ENCODE measurements at places on chromosomes 1 and 21. TPM values are rescaled to one million over a fixed set of nuclear protein-coding genes. Genes with fewer than 3 reads are reported as not detected.

DNA sequence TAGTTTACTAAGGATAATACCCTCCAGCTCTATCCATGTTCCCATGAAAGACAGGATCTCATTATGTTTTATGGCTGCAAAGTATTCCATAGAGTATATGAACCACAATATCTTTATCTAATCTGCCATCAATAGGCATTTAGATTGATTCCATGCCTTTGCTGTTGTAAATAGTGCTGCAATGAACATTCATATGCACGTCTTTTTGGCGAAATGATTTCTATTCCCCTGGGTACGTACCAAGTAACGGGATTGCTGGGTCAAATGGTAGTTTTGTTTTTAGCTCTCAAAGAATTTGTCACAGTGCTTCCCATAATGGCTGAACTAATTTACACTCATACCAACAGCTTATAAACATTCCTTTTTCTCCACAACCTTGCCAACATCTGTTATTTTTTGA lies 750.9 kb downstream of the BRINP3 start:
- no peak for DNase-seq

GRCh38 chr1:54326543-54327385 lies 79.4 kb downstream of the SSBP3 start:
- no peak for DNase-seq

DNA sequence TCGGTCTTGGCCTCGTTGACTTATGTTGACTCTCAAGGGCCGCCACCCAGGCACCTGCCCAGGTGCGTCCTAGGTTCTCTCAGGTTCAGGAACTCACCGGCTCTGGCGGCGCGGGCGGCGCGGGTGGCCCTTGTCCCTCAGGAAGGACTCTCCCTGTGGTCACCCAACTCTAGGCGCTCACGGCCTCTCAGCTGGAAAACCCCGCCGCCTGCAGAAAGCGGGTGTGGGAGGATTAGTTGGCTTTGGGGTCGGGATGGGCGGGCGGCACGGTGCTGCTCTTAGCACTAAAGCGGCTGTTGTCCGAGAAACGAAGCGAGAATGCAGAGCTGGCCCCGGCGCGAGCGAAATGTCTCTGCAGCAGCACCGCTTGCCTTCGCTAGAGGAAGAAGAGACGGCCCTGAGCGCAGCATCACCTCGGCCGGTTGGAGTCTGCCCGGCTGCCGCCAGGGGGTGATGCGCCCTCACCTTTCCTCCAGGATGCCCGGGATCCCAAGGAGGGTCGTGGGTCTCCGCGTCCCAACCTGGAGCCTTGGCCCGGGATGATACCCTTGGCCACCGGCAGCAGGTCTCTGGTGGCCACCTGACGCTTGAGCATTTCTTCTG lies 8.1 kb upstream of the TADA1 start:
- DNase-seq, result no peak

- DNase-seq, result no peak
These were observed 14.6 kb downstream of the EFCAB7 start for GRCh38 chr1:63537940-63538339.

DNA sequence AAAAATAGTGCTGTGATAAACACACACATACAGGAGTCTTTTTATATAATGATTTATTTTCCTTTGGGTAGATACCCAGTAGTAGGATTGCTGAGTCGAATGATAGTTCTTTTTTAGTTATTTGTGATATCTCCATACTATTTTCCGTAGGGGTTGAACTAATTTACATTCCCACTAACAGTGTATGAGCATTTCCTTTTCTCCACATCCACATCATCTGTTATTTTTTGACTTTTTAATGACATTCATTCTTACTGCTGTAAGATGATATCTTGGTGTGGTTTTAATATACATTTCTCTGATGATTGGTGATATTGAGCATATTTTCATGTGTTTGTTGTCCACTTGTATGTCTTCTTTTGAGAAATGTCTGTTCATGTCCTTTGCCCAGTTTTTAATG lies 78.3 kb downstream of the NIBAN1 start:
- no peak for DNase-seq

GRCh38 chr1:175941164-175941563 lies 197.8 kb upstream of the TNR start:
- DNase-seq, result no peak

The PLCH2 gene
- total RNA-seq, result 0.05 TPM

GRCh38 chr1:150513351-150513791 lies 2.2 kb upstream of the FALEC start:
- DNase-seq, result peak; percentile 79

The EPHX1 gene
- 34.2 TPM for total RNA-seq

The CELA2A gene
- not detected for total RNA-seq

DNA sequence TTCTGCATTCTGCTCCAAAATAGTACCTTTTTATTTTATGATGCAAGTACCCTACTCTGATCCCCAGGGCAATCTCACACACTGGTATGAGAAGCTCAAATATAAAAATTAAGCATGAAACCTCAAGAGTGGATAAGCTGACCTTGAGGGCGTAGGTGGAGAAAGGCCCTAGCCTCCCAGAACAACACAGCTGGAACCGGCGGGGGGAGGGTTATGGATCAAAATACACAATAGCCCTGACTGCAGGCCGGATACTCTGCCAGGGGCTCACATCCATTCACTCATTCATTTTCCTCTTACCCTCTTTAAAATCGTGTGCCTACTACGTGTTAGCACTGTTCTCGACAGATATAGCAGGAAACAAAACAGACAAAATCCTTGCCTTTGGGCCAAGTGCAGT lies 32.8 kb upstream of the ECE1 start:
- no peak for DNase-seq

DNA sequence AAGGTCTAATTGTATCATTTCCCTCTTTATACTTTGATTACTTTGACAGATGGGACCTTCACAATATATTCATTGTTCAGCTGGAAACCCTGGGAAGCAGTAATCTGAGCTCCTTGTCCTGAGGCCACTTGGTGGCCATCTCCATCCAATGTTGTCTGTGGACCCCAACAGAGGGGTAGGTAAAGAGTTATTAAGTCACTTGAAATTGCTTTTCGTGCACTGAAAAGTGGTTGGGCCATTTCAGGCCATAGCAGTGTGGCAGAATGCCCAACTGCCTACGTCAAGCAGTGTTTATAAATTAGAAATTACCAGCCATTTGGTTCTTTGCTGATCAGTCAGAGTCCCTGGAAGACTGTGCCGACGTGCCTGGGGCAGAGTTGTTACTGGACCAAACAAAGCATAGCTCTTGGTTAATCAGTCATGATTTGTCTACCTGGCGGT lies 308.3 kb upstream of the USP25 start:
- DNase-seq, result no peak

DNA sequence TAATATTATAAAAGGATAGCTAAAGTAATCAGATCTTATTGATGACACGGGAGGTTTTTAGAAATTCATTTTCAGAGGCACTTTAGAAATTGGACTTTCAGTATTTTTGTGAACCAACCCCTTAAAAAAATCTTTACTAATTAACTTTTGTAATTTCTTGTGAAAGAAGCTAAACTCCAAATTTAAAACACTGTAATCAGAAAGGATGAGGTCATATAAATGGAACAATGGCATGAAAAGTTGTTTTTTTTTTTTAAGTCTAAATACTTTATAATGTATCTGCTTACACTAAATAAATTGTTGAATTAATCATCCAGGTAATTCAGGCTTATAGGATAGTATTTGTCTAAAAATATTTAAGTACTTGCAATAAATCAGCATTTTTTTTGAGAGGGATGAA lies 9.0 kb downstream of the ZBTB18 start:
- no peak for DNase-seq

DNA sequence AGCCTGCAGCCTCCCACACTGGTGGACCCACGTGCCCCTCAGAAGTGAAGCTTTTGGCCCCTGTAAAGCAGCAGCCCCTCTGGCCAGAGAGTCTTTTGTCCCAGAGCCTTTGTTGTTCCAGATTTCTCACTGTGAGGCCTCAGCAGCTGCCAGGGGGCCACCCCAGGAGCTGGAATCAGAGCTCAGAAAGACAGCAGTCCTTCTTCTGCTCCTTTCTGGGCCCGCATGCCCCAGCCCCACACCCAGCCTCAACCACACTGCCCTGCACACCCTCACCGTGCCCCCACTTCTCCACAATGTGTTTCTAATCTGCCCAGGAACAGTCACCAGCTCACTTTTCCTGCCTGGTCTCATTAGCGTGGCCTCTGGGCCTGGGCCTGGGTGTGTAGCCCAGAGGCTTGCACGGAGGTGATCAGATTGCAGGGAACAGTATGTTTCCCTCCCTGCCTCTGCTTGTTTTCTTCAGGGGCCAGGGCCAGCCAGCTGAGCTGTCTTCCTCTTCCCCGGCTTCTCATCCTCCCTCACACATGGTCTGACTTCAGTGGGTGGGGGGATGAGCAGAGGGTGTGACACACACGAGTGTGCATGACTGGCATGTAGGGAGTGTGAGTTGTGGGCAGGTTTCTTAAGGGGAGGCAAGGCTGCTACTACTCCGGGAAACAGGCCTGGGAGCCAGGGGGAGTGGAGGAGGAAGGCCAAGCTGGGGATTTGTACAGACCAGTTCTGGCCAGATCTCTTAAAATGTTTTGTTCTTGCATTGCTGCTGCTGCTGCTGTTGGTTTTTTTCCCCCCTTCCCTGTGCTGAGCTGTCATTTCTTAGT lies 82.5 kb upstream of the ZNF648 start:
- no peak for DNase-seq

The SLC1A7 gene
- total RNA-seq, result not detected

DNA sequence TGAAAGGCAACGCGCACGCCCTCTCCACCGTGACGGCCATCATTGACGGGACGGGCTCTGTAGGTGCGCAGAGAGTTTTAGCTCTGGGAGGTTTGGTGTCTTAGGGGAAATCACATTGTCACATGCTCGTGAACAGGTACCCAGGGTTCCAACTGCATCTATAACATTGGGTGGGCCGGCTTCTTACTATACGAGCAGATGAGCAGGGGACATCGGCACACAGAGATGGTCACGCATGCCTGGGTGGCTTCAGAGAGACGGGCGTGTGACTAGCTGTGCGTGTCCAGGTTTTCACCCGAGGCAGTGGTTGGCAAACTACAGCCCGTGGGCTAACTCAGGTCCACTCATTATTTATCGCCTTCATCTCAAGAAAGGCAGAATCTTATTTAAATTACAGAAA lies 54.7 kb downstream of the SLC37A1 start:
- no peak for DNase-seq
